Activated CD4-positive, alpha-beta T cell treated with anti-CD3 and anti-CD28 coated beads for 24 hours (primary cell): ENCODE measurements at places on chromosomes 6 and 20.

GRCh38 chr6:4588581-4588980, 187.6 kb upstream of the CDYL start:
- no peak for DNase-seq

DNA sequence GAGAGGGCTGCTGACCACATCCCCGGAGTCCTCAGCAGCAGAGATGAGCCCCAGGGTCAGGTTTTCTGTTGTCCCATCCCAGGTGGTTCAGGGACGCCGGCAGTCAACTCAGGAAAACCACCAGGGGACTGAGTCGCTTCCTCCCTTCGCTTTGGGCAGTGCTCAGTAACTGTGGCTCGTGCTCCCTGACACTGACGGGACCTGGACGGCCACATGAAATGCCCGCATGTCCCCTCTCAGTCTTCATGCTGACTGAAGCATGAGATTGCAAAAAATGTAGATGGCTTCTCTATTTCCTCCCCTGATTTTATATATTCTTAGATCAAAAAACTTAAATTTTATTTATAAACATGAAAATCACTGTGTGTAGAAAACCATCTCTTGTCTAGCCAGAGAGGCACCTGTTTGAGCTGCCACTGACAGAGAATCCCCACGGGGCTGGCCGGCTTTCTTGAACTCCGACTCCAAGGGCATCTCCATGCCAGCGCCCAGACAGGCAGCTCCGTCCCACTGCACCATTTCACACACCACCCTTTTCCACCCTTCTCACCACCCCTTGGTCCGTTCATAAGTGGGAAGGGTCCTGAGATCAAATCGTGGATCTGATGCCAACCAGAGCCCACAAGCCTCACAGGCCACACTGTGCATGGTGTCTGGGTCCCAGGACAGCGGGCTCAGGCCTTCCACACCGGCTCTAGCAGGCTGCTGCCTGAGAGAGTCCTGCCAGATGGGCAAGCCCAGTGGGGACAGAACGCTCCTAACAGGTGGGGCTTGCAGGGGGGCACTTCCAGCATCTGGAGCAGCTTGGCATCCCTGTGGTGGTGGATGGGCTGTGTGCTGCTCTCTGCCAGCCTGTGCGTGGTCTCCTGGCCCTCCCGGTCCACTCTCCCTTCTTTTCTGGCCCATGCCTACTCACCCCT, 98.2 kb downstream of the SMOC2 start:
- no peak for DNase-seq

- no peak for DNase-seq
These were observed 1.3 kb downstream of the GUCA1B start for GRCh38 chr6:42193491-42193894.

GRCh38 chr20:59647271-59647670, 42.9 kb downstream of the PHACTR3 start:
- no peak for DNase-seq

DNA sequence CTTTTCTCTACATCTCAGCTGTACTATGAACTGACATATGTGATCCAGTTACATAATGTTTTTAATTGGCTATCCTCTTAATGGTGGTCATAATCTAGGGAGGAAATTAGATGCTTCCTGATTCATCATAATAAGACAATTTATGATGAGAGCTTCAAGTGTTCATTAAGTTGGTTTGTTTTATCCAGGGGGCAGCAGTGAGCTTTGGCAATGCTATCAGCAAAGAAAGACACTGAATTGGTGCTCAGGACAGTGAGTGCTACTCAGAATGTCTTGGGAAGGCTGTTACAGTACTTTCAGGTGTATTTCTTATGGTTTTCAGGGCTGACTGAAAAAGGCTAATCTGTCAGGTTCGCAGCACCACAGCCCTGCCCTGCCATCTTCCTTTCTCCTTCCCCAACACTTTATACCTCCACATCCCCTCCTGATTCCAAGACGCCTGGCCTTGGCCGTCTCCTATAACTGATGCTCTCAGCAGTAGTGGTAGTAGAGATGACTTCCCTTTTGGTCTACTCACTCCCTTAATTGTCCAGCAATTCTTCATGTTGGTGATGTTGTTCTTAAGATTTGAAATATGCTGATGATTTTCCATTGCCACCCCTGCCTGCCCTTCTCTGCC, 67.0 kb upstream of the TNFAIP3 start:
- peak; percentile 64 for DNase-seq

DNA sequence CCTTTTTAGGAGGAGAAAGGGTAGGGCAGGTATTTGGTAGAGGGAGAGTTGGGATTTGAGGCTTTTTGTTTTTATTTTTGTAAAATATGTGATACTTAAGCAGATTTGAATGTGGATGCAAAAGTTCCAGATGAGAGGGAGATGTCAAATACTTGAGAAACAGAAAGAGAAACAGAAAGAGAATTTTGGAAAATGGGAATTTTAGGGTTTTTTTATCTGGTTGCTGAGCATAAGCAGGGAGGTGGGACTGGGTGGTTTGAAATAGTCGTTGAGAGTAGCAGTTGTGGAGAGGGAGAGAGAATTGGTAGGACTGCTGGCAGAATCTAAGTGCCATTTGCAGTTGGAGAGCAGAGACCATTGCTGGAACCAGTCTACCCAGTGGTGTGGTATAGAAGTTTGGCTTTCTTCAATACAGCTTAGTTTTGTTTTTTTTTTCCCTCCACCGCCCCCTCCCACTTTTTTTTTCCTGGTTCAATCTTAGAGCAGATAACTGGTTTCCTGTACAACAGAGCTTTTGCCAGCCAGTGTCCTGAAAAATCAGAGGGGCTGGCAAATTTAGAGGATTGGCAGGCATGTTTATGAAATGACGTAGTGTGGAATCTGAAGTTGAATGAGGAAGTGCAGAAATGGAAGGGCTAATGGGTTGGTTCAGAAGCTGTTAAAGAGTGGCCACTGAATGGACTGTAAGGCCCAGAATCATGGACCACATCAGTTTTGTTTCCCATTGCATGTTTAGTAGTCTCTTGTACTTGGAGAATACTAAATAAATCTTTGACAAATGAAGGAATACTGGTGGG, 68.7 kb downstream of the ATRN start:
- DNase-seq, result no peak

GRCh38 chr6:13303668-13304017, 24.7 kb downstream of the TBC1D7 start:
- DNase-seq, result no peak

GRCh38 chr6:134956676-134957075, 6.8 kb upstream of the ALDH8A1 start:
- no peak for DNase-seq

DNA sequence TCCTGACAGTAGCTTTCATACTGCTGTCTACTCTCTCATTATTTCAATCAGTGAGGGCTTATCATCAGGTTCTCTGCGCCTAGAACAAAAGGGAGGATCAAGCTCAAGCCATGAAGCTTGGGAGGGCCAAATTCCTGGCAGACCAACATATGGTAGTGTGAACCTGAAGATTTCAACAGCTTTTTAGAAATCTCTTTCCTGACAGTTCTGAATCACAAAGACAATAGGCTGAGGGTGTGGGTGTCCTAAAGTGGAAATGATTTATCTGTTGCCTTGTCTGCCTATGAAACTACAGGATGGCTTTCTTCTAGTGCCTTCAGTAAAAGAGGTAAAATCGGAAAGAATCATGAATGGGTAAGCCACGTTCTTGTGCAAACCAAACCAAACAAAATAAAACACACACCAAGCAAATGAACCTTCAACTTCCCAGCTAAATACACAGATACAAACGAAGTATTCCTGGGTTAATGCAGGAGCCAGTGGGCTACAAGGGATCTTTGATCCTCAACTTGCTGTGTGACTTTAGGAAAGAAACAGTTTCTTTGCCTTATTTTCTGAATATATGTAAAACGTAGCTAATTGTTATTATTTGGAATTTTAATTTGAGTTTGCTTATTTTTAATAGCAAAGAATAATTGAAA, 2.7 kb upstream of the RHAG start:
- no peak for DNase-seq

DNA sequence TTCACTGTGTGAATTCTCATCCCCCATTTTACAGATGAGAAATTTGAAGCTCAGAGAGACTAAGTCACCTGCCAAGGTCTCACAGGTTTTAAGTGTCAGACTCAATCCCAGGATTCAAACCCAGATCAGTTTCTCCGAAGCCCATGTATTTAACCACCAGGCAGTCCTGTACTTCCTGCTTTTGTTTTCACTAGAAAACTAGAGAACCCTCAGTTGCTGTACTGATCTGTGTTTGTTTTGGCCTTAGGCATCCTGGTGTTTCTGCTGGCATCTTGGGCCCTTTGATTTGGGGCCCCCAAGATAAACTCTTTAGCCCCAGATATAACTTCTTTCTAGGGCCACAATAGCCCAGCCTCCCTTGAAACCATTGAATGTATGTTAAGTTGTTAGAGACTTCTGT, 36.5 kb downstream of the PPP1R16B start:
- DNase-seq, result no peak

DNA sequence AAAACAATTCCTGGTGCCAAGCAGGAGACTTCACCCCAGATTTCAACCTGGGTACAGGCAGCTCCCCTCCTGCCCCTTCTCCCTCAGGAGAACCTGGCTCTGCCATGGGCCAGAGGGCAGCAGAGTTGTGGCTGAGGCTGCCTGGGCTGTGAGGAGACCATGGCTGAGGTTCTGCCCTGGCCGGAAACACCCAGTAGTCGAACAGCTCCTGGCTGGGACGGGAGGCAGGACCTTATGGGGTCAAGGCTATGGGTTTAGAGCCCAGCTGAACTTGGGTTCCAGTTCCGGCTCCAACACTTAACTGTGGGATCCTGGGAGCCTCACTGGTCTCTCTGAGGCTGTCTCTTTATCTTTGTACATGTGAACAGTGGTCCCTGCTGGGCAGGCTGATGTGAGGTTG, 8.5 kb downstream of the C6orf132 start:
- DNase-seq, result no peak

GRCh38 chr6:72825315-72825911, 203.5 kb downstream of the KCNQ5 start:
- DNase-seq, result no peak

DNA sequence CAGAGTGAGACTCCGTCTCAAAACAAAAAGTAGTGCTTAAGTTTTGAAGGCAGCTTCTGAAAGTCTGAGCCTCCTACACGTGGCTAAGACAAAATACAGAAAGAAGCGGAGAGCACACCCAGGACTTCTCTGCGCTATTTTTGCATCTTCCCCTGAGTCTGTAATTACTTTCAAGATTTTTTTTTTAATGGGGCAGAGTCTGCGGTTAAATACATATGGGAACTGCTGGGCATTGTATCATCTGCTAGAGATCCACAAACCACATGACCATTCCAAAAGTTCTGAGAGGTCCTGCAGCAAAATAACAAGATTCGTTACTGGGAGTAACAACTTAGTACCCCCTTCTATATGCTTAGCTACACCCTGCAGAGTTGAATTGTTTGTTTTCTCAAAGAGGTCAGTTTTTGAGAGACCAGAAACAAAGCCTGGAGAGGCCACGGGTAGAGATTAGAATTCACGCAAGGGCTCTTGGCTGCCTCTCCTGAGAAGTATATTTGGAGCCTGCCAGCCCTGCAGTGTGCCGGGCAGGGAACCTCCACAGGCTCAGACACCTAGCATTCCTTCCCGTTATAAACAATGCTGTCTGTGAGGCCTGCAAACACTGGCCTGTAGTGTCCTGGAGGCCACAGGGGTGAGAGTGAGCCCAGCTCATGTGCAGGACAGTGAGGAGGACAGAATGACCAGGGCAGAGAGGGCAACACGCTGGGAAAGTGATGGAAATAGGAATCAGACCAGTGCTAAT, 48.2 kb upstream of the FAM50B start:
- DNase-seq, result no peak
